ENCODE measurements at places on chromosomes 2 and 18. TPM values are rescaled to one million over a fixed set of nuclear protein-coding genes. Genes with fewer than 3 reads are reported as not detected.

ITPRIPL1 gene
- total RNA-seq: 56.9 TPM

SETBP1 gene
- 25.2 TPM for total RNA-seq

CDH19 gene
- not detected for total RNA-seq

BCL2 gene
- total RNA-seq: 143 TPM

IER3IP1 gene
- 10.3 TPM for total RNA-seq

RMDN2 gene
- total RNA-seq: 1.5 TPM

IMMT gene
- total RNA-seq: 130 TPM

SCN9A gene
- not detected for total RNA-seq

ALLC gene
- total RNA-seq: not detected

SPEG gene
- total RNA-seq: 0.52 TPM

GKN2 gene
- total RNA-seq: not detected

MYOM1 gene
- total RNA-seq: 3.8 TPM

SALL3 gene
- total RNA-seq: not detected

CFAP65 gene
- total RNA-seq: not detected

ATP8B1 gene
- total RNA-seq: 0.26 TPM

KYNU gene
- not detected for total RNA-seq

SLC4A3 gene
- total RNA-seq: not detected

FTCDNL1 gene
- total RNA-seq: 2.8 TPM

MC5R gene
- total RNA-seq: not detected

Measured in activated CD8-positive, alpha-beta memory T cell treated with anti-CD3 and anti-CD28 coated beads, Interleukin-2, amount 10 ng/mL, durations not matched to agents 7 days and 5 days (primary cell).